ENCODE measurements at places on chromosomes 2 and 18.

GRCh38 chr2:131140581-131140980 lies 35.4 kb downstream of the PLEKHB2 start:
- DNase-seq = no peak

- DNase-seq = no peak
These were observed 556.3 kb upstream of the CHAC2 start for GRCh38 chr2:53211201-53211774.

DNA sequence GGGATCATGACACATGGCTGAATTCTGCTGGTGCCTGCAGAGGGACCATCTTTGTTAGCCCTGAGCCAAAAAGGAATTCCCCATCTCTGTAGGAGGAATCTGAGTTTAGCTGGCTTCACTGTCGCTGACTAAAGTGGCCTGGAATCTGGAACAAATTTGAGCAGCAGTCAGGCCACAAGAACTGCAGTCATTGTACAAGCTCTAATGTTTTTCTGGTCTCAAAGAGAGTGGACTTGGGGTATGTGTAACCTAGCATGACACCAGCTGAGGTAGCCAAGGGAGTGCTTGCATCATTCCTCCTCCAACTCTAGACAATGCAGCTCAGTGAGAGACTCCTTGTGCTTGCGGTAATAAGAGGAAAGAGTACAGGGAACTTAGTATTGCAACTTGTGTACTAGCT lies 539.1 kb upstream of the LRRTM4 start:
- no peak for DNase-seq

DNA sequence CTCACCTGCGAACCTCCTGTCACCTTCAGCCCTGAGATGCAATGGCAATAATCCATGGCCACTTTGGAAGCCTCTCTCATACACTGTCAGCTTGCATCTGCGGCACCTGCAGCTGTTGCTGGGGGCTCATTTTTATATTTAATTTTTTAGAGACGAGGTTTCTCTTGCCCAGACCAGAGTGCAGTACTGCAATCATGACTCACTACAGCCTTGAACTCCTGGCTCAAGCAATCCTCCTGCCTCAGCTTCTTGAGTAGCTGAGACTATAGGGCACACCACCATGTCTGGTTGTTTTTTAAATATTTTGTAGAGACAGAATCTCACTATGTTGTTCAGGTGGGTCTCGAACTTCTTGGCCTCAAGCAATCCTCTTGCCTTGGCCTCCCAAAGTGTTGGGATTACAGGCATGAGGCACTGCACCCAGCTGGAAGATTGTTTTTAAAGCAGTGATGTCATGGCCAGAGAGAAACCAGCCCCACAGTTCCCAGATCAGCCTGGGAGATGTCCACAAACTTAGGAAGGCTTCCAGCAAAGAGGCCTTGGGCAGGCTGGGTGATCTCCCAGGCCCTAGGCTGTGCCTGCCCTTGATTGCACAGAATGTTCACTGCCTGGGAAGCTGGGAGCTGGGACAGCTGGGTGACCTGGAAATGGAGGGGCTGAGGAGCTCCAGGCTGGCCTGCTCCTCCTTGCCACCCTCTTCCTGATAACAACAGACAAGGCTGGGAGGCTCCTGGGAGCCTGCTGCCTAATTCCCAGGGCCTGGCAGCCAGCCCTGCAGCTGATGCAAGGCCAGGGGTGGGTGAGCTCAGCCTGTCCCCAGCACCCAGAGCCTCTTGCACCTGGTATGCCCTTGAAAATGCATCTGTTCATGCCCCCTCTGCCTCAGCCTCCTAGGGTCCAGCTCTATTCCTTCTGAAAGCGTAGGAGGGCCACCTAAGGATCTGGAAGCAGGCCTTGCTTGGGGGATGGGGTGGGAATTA lies 27.1 kb downstream of the SH2D6 start:
- no peak for DNase-seq

GRCh38 chr2:205763708-205764211 lies 81.5 kb downstream of the NRP2 start:
- no peak for DNase-seq

DNA sequence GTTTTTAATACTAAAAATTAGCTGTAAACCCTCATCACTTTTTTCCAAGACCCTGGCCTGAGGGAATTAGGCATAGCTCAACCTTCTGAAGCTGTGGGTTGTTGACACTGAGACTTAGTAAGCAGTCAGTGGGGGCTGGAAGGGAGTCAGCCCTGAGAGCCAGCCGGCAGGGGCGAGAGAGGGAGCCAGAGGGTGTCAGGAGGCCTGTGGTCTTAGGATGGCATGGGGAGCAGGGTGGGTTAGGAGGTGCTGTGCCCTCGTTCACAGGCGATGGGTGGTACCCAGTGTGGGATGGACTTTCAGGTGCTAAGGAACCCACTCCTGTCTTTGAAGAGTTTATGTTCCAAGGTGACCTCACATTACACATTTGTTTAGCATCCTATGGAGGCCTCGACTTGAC lies 49.3 kb downstream of the IL1RL2 start:
- no peak for DNase-seq

GRCh38 chr2:238773472-238773871 lies 74.4 kb upstream of the TWIST2 start:
- DNase-seq = no peak

DNA sequence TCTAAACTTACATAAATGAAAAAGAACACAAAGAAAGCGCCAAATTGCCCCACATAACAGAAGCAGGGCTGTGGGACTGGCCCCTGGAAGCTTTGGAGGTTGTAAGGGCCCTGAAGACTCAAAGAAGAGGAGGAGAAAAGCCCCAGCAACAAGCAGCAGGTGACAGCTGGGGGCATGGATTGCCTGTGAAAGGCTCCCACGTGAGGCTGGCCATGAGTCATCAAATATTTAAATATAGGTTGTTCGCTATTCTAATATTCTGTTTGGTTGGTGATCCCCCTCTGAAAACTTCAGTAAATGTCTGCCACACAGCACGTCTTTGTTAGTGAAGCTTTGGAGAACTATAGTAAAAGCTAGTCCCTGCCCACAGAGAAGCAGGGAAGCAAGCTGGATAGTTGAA lies 132.4 kb downstream of the MREG start:
- no peak for DNase-seq
